ENCODE measurements at places on chromosomes 6 and 20.

DNA sequence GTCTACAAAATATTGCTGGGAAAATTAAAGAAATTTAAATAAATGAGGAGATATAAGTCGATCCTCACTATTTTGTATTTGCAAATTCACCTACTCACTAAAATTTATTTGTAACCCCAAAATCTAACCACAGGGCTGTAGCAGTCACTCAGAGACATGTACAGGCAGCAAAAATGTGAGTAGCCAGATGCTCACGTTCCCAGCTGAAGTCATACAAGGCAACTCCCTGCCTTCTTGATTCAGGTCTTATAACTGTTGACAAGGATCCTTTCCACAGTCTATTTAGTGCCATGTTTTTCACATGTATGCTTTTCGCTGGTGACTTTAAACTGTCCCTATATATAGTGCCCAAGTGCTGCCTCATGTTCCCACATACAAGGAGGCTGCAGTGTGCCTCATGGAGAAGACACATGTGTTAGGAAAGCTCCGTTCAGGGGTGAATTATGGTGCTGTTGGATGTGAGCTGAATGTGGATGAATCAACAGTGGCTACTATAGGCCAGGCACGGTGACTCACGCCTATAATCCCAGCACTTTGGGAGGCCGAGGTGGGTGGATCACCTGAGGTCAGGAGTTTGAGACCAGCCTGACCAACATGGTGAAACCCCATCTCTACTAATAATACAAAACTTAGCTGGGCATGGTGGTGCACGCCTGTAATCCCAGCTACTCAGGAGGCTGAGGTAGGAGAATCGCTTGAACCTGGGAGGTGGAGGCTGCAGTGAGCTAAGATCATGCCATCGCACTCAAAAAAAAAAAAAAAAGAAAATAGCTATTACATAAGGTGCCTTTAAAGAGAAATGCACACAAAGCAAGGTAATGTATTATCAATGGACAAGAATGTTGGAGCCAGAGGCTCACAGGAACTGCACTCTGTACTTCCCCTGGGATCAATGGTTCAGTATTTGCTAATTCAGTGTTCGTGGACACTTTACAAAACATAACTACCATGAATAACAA lies 55.3 kb downstream of the STK35 start:
- no peak for DNase-seq

GRCh38 chr6:106167096-106167814 lies 81.1 kb downstream of the PRDM1 start:
- DNase-seq: no peak

- DNase-seq: no peak
Measured at GRCh38 chr6:15502446-15503345, 160.1 kb downstream of the DTNBP1 start.

GRCh38 chr6:98695091-98695801 lies 139.1 kb upstream of the POU3F2 start:
- DNase-seq: no peak

GRCh38 chr6:24879351-24879750 lies 56.4 kb downstream of the RIPOR2 start:
- DNase-seq: no peak

GRCh38 chr6:31736021-31736767 lies at the start of gene CLIC1:
Gene CLIC1, minus strand, starts transcription at chr6:31736530. Its CDS starts 230 bp downstream, at chr6:31736300.
- DNase-seq: peak; percentile 91

DNA sequence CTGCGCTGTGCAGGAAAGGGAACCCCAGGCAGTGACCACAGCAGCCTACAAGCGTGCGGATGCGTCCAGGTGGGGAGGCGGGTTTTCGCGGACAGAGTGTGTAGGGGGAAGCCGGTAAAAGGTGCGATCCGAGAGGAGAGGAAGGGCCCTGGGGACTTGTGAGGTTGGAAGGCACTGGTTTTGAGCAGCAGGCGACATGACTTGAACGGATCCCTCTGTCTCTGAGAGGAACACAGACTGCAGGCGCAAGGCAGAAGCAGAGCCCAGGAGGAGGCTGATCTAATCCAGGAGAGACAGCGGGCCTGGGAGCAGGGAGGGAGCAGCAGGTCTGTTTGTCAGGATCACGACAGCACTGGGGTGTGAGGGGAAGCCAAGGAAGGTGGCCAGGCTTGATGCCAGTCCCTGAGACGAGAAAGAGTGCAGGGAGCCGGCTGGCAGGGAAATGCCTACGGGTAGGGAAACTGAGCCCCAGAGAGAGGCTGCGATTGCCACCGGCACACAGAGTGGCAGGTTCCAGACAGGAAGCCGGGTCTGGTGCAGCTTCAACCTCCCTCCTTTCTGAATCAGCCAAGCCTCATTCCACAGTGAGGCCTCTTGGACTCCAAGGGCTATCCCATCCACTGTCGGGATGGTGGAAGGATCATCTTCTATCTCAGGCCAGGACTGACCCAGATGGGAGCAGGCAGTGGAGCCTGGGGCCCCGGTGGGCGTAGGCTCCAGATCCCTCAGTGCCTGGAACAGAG lies 57.1 kb downstream of the HNF4A start:
- DNase-seq: no peak

DNA sequence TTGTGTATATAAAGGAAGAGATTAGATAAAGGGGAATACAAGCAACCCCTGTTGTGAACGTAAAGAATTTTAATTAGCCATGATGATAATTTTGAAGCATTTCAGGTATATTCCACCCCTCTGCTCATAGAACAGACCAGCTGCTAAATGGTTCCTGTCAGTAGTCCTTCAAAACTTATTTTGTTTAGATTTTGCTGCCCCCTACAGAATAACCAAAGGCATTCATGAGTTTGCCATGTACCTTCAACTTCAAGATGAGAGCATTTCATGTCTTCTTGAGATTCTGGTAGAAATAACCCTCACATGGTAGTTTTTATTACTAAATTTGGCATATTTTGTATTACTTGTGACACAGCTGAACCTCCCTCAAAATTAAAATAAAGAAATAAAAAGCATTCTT lies 1586.7 kb downstream of the HACE1 start:
- DNase-seq: peak; percentile 92

- DNase-seq: no peak
Measured at GRCh38 chr20:64121586-64121985, 14.2 kb upstream of the NPBWR2 start.

DNA sequence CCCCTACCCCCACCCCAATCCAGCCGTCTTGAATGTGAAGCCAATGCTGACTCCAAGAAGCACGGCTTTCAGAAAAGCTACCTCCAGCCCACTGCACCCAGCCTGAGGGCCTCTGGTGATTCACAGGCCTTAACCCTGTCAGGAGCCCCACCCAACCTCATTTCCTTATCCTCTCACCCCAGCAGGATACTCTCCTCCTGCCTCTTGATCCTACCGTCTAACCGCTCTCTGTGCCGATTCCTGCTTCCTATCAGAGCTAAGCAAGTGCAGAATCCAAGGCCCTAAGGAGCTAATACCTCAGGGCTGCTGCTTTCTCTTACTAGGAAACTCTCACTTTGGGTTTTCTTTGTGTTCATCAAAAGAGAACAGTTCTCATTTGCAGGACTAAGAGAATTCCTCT lies 47.2 kb downstream of the TRERF1 start:
- peak; percentile 44 for DNase-seq

GRCh38 chr6:4224067-4224978 lies 88.9 kb upstream of the ECI2 start:
- no peak for DNase-seq

- no peak for DNase-seq
Measured at GRCh38 chr6:142331075-142331551, 29.3 kb downstream of the ADGRG6 start.

- peak; percentile 91 for DNase-seq
Measured at GRCh38 chr6:44257025-44257752, at the start of gene SLC35B2. Gene SLC35B2, minus strand, starts transcription at chr6:44257528. Its CDS starts 118 bp downstream, at chr6:44257410.

DNA sequence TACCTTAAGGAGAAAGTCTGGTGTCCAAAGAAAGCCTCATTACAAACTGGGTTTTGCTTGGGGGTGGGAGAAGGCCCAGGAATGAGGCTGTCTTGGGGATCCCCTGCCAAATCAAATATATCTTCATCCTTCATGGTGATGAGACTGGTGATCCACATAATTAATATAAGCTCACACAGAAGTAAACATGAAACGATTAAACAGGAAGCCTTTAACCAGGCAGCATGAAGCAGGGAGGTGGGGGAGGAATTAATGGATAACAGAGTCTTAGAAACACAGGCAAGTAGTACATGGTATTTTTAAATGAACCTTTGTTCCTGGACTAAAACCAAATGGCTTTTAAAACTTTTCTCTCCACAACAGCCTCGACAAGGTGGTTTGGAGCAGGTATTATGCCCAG lies 437.5 kb downstream of the TFAP2A start:
- DNase-seq: peak; percentile 47

GRCh38 chr20:57502336-57502700 lies 22.6 kb downstream of the CTCFL start:
- DNase-seq: no peak

- peak; percentile 47 for DNase-seq
Measured at GRCh38 chr6:5996714-5997419, 9.9 kb downstream of the NRN1 start.

DNA sequence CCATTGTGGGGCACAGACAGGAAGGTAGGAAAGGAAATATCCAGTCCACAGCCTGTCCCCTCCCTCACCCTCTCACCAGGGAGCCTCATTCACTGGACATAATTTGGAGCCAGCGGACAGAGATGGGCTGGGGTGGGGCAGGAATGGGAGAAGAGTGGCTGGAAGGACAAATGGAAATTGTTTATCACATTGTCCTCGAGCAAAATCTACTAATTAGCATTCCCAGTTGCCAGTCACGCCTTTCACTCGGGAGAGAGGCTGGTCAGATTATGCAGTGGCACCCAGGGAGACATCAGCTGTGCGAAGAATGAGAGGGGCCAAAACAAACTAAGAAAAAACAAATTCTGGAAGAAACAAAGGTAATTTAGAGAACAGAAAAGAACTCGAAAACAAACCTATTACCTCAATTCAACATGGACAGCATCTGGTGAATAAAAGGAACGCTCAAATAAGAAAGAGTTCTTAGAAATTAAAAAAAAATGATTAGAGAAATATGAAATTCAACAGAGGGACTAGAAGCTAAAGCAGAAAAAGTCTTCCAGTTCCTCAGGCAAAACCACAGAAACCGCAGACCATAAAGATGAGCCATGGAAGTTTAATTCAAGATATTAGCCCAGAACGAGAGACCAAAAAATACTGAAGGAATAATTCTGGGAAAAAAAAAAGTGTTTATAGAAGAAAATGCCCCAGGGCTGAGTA lies 108.5 kb upstream of the RALGAPA2 start:
- DNase-seq: peak; percentile 82

DNA sequence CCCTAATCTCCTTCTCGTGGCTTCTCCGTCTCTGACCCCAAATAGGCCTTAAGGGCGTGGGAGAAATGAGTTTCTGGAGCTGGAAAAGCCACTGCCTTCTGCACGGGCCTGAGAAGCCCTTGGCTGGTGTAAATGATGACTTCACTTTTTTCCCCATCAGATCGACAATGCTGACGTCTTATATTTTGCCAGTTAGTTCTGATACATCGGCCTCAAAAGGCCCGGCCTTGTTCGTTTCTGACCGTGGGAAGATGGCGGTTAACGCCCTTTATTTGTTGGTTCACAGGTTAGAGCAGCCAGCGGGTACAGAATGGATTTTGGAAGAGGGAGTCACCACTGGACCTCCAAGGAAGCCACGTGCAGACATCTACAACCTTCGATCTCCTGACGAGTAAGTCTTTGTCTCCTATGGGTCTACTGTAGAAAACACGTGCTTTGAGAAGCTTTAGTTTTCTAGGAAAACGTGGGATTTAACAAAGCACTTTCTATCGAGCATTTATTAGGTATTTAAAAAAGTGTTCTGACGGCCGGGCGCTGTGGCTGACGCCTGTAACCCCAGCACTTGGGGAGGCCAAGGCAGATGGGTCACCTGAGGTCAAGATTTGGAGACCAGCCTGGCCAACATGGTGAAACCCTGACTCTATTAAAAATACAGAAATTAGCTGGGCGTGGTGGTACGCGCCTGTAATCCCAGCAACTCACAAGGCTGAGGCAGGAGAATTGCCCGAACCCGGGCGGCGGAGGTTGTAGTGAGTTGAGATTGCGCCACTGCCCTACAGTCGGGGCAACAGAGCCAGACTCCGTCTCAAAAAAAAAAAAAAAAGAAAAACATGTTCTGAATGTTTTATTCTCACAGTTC lies 1.2 kb upstream of the ZNFX1 start:
- DNase-seq: no peak

- DNase-seq: no peak
Measured at GRCh38 chr6:166581091-166581511, 5.4 kb downstream of the RAMACL start.

DNA sequence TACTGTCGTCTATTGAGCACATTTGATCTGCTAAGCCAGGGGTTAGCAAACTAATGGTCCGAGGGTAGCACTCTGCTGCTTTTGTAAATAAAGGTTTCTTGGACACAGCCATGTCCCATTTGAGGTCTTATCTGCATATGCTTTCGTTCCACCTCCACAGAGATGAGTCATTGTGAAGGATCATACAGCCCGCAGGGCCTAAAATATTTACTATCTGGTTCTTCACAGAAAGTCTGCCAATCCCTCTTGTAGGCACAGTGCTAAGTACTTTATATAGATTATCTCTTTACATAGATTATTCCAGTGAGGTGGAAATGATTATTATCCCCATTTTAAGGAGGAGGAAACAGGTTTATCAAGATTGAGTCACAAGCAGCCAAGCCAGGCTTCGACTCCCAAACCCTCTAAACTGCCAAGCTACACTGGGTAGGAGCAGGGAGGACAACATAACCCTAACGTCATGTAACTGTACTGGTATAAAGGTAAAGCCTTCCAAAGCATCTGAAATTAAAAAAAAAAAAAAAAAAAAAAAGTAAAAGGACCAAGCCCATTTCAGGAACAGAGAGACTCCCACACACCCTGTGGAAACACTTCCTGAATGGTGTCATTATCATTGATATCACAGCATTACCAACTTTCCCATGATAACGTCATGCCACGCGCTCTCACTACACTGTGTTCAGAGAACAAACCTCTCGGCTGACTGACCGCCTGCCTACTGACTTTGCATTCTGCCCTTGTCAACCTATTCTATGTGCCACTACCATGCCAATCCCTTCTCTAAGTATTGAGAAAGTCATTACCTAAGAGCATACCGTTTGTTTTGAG lies 101.0 kb downstream of the KIF16B start:
- no peak for DNase-seq

DNA sequence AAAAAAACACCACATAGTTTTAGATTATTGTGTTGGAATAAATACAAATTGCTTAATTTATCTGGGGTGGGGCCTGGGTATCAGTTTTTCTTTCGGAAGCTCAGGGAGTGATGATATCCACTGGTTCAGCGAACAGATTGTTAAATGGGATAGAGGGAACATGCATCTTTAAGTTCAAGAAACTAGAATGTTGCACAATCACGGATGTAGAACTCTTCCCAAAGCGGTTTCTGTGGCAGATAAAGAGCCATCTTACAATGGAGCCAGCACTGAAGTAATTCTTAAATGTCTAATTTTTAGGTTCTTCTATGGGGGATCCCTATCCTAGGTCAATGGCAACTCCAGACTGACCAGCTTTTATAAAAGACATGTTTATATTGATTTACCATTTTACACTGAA lies 9.7 kb upstream of the RMND1 start:
- no peak for DNase-seq
